ENCODE measurements at places on chromosomes 12 and 14.

DNA sequence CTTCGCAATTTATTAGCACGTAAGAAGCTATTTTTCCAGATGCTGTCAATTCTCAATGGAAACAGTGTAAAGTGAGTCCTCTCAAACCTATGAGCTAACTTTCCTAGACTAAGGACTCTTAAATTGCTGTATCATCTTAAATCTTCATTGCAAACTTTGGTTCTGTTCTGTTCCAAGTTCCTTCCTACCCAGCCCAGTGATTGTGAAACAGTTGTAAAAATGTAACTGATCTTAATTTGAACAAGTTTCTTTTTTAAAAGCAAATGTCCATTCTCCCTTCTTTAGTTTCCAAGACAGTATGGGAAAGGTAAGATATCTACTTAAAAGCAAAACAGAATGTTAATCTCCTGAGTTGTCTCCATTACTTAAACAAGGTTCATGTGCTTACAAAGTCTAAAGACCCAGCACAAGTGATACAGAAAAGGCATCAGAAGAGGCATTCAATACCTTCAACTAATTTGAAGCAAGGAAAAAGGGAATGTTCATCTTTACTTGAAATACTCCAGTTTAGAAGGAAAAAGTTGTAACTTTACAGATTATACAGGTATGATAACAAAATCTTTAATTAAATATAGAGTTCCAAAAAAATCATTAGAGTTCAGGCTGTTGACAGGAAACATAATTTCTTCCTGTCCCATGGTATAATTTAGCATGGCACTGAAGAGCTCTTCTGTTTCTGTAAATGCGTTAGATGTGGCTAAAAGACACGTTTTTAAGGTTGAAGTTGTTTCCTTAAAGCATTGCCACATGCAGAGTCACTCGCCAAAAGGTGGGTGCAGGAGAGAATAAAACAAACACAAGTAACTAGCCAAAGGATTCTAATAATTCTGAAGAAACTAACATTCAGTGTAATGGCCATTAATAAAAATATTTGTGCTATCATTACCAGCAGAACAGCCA, 101.5 kb upstream of the USP15 start:
- no peak for DNase-seq

DNA sequence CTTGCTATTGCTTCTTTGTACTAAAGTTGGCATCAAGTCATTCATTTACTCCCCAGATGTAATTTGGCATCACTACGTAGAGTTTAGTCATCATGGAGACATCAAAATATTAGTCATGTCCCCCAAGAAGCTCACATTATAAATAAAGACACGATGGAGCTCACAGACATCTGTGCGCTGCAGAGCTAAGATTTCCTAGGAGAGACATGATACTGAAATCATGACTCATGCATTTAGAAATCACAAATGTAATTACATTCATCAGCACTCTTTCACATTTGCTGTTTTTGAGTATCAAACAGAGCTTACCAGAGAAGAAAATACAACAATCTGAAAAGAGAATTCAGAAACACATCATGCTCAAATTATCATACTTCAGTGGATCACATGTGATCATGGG, 169.8 kb downstream of the LRIG3 start:
- DNase-seq: no peak

GRCh38 chr14:105331575-105332349, 17.2 kb downstream of the PACS2 start:
- no peak for DNase-seq

- DNase-seq: no peak
These were observed 6.9 kb upstream of the TCL1B start for GRCh38 chr14:95679148-95679815.

- DNase-seq: no peak
These were observed 179.6 kb downstream of the TMEM117 start for GRCh38 chr12:44015333-44015941.

DNA sequence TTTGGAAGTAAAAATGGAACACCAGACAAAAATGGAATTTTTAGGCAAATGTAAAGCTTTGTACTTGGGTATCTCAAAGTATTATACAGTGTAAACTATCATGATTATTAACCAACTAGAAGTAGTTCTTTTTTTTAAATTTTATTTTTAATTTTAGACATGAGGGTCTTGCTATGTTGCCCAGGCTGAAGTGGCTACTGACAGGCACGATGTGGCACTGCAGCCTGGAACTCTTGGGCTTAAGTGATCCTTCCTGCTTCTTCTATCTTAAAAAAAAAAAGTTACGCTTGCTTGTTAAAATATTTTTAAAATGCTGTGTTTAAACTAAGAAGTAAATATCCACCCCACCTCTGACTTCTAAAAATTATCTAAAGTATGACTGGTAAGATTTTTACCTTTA, 1.9 kb upstream of the FUT8 start:
- DNase-seq: no peak

DNA sequence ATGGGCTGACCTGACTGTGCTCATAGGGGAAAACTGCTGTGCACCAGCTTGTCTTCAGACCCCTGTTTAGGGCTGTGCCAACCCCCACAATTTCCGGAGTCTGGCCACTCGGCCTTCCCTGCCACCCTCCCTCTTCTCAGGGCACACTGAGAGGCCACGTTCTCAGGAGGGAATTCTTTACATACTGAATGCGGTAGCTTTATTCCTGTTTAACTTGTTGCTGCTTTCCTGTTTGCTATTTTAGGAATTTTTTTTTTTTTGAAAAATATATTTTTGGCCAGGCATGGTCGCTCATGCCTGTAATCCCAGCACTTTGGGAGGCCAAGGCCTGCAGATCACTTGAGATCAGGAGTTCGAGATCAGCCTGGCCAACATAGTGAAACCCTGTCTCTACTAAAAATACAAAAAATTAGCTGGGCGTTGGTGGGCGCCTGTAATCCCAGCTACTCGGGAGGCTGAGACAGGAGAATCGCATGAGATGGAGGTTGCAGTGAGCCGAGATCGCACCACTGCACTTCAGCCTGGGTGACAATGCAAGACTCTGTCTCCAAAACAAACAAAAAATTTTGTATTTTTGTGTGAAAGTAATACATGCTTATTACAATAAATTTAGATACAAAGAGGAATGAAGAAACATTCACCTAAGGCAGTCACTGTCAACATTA, 39.5 kb downstream of the TPCN1 start:
- no peak for DNase-seq

- DNase-seq: no peak
These were observed 96.6 kb upstream of the SLC35F4 start for GRCh38 chr14:57962325-57963035.

GRCh38 chr14:21467616-21468015, 9.1 kb downstream of the RAB2B start:
- no peak for DNase-seq

- no peak for DNase-seq
These were observed 1133.4 kb upstream of the SEL1L start for GRCh38 chr14:82667006-82667405.

DNA sequence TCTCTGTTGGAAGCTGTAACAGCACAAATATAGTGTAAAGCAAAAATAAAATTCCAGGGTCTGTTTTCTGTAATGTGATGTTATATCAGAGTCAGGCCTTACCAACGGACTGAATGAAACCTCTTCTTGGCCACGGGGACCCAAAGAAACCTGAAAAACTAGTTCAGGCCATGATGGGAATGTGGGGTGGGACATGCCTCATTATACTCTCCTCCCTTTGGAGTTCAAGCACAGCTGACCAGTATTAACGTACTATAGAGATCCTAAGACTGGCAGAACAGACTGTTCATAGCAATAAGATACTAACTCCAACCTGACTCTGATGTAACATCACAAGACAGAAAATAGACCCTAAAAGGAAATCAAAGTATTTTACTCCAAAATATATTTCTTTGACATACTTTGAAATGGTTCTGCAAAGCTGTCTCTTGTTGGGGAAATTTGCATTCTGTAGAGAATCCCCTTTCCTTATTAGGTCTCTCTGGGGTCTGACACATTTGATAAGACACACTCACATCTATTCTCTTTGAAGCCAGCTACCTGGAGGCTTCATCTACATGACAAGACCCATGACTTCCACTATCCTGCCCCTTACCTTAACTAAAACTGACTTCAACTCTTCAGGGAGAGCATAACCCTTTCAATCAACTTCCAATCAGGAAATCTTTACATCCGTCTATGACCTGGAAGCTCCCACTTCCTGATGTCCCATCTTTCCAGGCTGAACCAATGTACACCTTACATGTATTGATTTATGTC, 444.6 kb downstream of the SOX5 start:
- no peak for DNase-seq

- no peak for DNase-seq
These were observed 47.2 kb downstream of the ERH start for GRCh38 chr14:69350892-69351291.

GRCh38 chr12:50573271-50573670, 68.5 kb downstream of the DIP2B start:
- no peak for DNase-seq

DNA sequence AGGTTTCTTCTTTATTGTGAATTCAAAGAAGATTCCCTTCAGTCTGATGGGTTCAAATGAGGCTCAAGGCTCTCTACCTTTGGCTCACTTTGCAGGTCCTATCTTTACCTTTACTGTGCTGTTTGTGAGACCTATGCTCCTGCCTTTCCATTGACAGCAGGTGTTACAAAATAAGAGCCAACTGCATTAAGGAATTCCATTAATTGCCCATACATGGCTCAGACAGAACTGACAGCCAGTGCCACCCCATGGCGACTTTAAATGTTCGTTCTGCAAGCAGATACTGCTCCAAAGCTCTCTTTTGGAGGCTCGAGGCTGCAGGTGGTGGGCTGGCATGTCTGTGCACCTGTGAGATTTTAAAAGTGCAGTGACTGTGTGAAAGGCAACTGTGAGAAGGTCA, 44.7 kb downstream of the RBM19 start:
- DNase-seq: no peak

GRCh38 chr12:4134448-4135263, 138.9 kb upstream of the CCND2 start:
- DNase-seq: no peak

- no peak for DNase-seq
These were observed 99.6 kb upstream of the KRR1 start for GRCh38 chr12:75611041-75611440.

DNA sequence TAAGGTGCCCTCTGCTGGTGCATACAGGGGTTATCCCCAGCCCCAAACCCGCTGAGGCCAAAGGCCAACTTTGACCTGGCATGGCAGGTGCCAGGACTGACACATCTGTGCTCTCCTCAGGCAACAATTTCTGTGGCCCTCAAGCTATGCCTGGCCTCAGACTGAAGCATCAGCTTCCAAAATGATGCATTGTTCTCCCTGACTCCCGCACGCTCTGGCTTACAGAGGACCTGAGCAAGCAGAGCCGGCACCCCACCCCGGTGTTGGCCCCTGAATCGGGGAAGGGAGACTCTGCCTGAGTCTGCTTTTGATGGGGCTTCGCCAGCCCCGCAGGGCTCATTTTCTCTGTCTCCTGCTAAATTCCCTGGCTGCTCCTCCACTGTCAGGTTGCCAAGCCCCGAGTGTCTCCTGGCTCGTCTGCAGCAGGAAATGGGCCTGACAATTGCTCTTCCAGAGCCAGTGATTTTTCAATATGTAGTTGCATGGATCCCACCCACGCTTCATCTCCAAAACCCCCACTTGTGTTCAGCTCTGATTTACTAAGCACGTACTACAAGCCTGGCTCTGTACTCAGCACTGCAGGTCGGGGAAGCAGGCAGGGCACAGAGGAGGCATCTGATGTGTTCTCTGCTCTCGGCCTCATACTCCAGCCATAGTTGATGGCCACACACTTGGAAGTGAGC, 126.1 kb downstream of the SLC38A6 start:
- DNase-seq: no peak

- no peak for DNase-seq
These were observed 77.9 kb upstream of the BCL11B start for GRCh38 chr14:99349721-99350495.

GRCh38 chr14:85731186-85731585, 201.2 kb downstream of the FLRT2 start:
- no peak for DNase-seq

DNA sequence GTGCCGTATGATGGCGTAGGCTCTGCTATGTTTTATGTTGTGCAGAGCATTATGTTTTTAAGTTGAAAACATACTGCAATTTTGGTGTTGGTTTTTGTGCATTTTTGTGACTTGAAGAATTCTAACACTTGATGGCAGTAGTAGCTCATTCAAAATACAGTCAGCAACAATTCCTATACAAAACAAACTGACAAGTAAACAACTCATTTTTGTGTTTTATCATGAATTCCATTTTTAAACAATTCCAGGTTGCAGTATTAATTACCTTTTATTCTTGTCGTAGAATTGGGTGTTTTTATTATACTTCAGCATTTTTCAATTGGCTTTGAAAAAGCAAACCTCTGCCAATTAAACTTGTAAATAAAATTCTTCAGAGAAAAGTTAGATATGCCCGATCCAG, 4.1 kb upstream of the CCER1 start:
- no peak for DNase-seq

- DNase-seq: no peak
These were observed 1.7 kb downstream of the TPCN1 start for GRCh38 chr12:113222730-113223531.

- no peak for DNase-seq
These were observed 60.9 kb upstream of the FUT8 start for GRCh38 chr14:65351493-65352194.

GRCh38 chr12:101238800-101239329, 28.8 kb upstream of the SLC5A8 start:
- DNase-seq: no peak

DNA sequence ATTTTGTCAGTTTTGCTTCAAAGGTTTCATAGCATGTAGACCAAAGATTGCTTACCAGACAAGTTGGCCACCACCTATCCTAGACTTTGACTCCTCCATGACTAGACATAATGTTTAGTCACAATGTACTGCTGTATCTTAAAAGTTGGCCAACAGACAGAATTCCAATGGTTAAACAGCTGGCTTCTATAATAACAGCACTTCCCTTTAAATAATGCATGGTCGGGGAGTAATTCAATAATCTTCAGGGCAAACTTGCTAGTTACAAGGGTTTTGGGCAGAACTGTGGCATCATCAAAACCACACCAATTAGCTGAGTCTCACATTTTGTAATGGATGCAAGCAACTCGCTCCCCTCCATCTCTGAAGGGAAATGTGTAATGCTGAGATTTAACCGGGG, 56.9 kb downstream of the IGF1 start:
- DNase-seq: no peak

DNA sequence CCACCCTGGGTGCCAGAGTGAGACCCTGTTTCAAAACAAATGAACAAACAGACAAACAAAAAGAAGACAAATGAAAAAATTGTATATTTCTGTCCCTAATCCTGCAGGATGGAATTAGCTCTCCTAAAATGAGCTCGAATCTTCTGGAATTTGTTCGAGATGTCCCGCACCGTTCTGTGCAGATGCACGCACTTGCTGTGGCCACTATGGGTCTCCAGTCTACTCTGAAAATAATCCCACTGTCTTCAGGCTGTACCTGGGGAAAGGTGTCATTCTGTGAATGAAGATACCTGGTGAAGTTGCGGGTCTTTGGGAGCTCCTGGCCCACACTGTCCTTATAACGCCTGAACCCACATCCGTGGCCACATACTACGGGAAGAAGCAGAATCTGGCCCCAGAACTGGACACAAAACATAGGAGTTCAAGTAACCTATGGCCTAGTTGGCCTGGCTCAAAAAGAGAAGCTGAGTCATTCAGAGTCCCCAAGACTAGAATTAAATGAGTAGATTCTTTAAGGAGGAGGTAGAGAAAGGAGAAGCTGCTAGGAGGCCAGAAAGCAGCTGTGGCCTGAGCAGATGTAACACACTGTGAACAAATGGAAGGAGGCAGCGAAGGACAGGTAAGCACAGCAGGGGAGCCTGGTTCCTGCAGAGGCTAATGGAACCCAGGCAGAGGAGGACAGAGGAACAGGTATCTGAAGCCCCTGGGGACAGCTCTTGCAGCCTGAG, 108.6 kb downstream of the FOXN3 start:
- no peak for DNase-seq
